ENCODE measurements at places on chromosomes 5 and 9. TPM values are rescaled to one million over a fixed set of nuclear protein-coding genes. Genes with fewer than 3 reads are reported as not detected.

The FBXO4 gene
- total RNA-seq: 1.3 TPM

The EQTN gene
- total RNA-seq: 1.5 TPM

The SLC6A19 gene
- not detected for total RNA-seq

The MSX2 gene
- 1.6 TPM for total RNA-seq

The OCLN gene
- 1.0 TPM for total RNA-seq

The PLPP7 gene
- 1.1 TPM for total RNA-seq

The FBLL1 gene
- total RNA-seq: 36.8 TPM

The PDLIM4 gene
- total RNA-seq: 29.5 TPM

The TAF1L gene
- 0.09 TPM for total RNA-seq

The SAPCD2 gene
- total RNA-seq: 7.0 TPM

The MOCS2 gene
- total RNA-seq: 46.2 TPM

The SPINK4 gene
- total RNA-seq: not detected

The CBY3 gene
- total RNA-seq: 2.1 TPM

Data from motor neuron (in vitro differentiated cells).